ENCODE measurements at places on chromosomes 3 and 15.

DNA sequence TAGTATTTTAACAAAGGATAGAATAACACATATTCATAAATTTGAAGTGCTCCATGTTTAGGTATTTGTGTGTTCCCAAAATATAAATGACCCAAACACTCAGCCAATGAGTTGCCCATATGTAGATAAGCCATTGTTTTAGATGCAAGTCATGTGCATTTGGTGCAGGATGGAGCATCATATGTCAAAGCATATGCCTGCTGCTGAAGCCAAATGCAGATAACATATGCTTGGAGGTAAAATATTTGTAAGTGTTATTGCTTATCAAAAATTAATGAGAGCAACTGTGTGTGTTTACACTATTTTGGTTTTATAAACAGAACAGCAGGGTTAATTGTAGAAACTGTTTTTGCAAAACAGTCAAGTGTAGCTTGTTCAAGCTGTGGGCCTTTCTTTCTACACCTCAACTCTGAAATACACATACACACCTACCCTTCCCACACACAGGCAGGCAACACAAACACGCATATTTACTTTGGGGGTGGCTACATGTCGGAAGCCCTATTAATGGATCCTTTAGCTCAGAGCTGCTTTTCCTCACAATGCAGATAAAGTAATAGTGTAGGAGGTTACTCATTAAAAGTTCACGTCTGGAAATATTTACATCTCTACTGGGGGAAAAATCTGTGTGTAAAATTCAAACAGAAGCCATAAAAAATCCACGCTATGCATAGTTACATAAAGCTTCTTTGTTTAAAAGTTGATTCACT is 521.4 kb downstream of the ZNF385D start:
- DNase-seq, result no peak

DNA sequence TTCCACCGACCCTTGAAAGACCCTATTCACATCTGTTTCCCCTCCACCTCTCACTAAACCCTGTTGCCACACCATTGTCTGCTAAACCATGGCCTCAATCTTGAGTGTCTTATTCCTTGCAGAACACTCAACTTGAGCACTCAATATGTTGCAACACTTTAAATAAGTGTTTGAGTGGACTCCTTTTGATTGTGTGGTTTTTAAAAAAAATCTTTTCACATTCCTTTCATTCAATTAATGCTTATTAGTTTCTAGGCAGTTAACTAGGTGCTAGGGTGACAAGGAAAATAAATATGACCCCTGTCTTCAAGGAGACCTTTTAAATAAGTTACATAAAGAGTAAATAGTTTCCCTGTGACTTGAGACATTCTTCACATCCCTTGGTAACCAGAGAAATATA is 13.3 kb upstream of the HHLA2 start:
- no peak for DNase-seq

DNA sequence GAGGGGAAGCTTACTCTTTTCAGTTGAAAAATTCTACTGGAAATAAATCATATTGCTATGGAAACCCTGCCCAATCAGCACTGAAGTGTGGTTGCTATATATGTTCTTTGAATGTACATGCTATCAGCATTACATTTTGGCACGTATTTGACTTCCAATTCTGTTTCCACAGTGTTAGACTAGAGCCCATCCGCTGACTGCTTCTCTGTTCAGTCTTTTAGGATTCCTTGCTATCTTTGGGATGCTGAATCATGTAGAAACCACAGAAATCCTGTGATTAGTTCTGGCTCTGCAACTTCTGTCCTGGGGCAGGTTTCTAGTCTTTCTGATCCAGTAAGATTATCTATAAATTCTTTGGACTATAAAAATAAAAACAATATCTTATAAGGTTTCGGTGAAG is 128.2 kb upstream of the SLC7A14 start:
- no peak for DNase-seq

- no peak for DNase-seq
These were observed 1242.2 kb downstream of the OTOL1 start for GRCh38 chr3:162738784-162739183.

GRCh38 chr15:95284933-95285421 is 1045.5 kb upstream of the NR2F2 start:
- no peak for DNase-seq

GRCh38 chr3:134211797-134212196 is 38.9 kb downstream of the RYK start:
- no peak for DNase-seq

- DNase-seq, result no peak
These were observed at the start of gene ARPIN for GRCh38 chr15:89912674-89913396. TSS of gene ARPIN (minus strand) at chr15:89912952. CDS start at chr15:89912835, 117 bp downstream.

GRCh38 chr3:99536555-99537314 is 101.7 kb upstream of the COL8A1 start:
- no peak for DNase-seq

- DNase-seq, result no peak
These were observed 150.2 kb downstream of the TP63 start for GRCh38 chr3:189781415-189781814.

GRCh38 chr15:49085696-49086459 is 39.6 kb upstream of the SECISBP2L start:
- no peak for DNase-seq

GRCh38 chr3:180457225-180457624 is 144.7 kb upstream of the TTC14 start:
- DNase-seq, result no peak

DNA sequence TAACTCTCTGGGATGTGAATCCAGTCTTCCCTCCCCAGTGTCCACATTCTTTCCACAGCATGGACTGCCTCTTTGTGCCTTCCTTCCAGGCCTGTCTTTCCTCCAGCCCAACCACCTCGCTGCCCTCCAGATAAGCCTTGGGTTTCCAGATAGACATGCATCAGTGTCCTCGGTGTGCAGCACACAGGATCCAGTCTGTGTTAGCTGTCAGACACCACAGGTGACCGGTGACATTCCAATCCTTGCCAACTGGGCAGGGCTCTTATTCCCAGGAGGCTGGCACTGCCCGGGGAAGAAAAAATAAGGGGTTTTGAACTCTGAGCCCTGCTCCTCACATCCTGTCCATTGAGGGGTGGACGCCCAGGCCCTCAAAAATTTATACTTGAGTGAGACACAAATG is 6.0 kb upstream of the SLC6A1 start:
- no peak for DNase-seq

DNA sequence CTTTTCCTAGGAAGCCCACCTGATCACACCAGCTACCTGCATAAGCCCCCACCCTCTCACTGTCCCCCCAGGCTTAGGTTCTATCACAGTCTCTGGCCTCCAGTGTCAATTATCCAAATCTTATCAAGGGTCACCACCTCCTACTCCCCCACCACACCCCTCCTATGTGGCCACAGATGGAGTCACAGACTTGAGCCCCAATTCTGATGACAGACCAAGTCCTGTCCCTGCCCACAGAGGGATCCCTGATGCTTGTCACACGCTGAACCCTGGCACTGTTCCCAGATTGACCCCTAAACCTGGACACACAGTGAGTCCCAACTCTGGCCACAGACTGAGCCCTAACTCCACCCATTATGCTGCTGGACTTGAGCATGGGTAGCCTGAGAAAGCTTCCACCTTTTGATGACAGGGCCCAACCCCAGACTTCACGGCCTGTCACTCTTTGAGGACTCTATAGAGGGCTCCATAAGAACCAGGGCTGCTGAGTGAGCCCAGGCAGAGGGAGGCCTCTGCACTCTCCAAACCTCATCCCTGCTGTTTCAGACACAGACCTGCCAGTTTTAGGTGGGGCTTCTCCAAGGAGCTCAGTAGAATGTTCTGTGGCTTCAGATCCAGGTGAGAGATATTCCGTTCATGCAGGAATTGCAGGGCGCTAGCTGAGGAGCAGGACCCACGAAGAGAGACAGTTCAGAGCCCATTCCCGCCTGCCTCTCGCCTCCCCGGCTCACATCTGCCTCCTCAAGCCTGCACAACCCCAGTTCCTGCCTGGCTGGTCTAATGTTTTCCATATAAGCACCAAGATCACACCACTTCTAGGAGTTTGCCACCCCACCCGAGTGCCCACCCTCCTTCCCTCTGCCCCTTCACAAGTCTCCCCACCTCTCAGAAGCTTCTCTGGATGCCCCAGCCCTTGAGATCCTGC is 1.8 kb downstream of the ULK3 start:
- DNase-seq, result no peak

- DNase-seq, result no peak
These were observed 88.0 kb downstream of the NUP210 start for GRCh38 chr3:13332158-13332557.

GRCh38 chr3:178690571-178690970 is 154.3 kb downstream of the KCNMB2 start:
- DNase-seq, result no peak

DNA sequence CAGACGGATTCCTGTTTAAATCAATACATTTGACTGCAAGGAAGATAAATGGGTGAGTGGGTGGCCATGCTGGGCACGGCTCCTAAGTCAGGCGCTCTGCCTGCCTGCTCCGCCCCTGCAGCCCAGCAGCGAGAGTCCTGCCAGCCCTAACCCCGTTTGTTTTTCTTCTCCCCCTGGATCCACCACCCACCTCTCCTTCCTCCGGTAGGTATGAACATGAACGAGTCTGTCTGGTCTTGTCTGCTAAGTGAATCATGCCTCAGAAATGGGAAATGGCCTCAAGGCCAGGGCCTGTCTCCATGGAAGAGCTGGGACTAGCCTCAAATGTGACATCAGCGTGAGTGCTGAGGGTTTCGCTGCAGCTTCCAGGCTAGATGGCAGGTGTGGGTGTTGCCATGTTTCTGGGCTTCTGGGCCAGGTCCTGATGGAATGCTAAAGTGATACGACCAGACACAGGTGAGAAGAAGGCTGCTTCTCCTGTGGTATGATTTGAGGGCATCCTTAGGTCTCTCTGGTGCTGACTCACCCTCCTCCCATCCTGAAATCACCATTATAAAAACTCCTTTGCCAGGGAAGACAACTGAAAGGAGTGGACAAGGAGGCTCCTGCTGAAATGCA is 5.6 kb upstream of the FEM1B start:
- no peak for DNase-seq

- DNase-seq, result no peak
These were observed 38.9 kb upstream of the IREB2 start for GRCh38 chr15:78399091-78399490.

DNA sequence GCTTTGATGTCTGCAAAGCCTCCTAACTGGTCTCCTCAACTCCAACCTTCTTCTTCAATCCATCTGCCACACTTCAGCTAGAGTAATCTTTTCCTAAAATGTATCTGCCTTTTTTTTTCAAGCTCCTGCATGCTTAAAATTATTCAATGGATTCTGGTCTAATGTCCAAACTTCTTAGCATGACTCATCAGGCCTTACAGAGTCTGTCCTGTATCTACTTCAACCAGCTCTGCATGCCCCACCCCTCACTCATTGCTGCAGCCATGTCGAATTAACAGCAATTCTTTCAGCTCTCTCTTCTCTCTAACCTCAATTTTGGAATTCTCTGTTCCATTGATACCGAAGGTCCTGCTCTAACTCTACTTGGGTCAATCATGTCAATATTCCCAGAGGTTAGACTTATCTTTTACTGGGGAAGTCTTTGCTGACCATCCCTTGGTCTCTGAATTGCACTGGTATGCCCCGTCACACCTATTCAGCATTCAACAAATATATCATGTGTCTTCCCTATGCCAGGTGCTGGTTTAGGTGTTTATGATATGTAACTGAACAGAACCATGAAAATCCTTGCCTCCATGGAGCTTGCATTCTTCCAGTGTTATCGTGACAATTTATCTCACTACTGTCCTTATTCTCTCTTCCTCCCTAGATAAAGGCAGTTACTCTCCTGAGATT is 88.5 kb upstream of the NANOGP8 start:
- no peak for DNase-seq

DNA sequence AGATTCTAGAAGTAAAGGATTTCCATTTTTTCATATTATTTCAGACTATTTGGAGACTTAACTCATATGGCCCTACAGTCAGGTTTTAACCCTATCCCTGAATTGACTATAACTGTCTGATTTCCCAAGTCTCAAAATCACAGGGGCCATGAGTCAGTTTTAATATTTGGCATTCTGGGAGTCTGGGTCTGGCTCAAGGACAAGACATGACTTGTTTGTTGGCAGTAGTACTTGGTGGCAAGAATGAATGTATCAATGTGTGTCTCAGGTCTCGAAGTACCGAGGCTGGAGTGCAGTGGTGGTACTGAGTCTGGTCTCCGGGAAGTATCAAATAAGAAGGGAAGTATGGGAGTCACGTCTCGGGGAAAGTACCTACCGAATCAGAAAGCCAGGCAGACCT is 10.8 kb downstream of the UMPS start:
- DNase-seq, result no peak

GRCh38 chr15:66698971-66699370 is 3.1 kb upstream of the SMAD6 start:
- DNase-seq, result no peak

DNA sequence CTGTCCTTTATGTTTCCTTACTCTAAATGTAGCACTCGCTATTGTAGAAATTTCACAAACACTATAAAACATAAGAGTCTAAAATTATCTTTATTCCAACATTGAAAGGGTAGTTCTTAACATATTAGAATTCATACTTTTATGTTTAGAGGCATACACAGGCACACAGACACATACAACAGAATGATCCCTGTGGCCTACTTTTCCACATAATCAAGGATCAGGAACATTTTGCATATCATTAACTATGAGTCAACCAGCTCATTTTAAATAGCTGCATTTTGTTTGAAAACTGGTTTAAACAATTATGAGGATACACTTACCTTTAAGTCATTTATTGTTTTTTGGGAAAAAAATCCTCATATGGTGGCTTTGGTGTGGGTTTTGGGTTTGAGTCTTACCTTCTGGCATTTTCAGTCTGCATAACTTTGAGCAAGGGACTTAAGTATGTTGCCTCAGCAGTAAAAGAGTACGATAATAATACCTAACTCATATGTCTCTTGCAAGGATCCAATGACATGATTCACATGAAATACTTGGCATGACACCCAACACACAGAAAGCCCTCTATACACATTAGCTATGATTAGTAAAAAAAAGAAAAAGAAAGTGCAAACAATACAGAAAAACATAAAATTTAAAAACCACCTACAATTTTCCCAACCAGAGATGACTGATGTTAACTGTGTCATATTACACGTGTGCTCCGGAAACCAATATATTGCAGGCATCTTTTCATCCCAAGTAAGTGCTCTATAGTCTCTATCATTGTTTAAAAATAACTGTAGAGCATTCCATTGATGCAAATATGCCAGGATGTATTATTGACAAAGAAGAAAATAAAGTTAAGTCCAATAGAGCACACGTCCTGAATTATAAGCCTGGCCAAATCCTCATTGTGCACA is 213.1 kb upstream of the ADAMTS9 start:
- no peak for DNase-seq

DNA sequence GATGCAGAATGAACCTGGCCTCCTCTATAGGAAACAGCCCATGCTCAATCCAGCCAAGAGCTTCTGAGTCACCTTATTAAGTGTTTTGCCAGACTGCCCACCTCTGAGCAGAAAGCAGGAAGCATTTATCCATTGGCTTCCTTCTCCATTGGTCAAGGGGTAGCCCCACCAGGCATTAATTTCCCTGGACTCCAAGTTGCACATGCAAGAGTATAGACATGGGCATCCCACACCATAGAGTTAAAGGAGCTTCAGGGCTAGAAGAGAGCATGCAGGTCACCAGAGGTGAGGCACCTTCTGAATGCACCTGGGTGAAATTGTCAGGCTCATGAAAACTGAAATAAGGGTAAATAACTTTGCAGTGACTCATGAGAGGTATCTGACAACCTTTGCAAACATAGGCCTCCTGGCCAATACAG is 230.8 kb upstream of the STAC start:
- DNase-seq, result no peak

Measured in stimulated activated CD8-positive, alpha-beta memory T cell treated with anti-CD3 and anti-CD28 coated beads, Interleukin-15, amount 100 ng/mL, for 24 hours (primary cell).